Activated CD4-positive, alpha-beta T cell treated with anti-CD3 and anti-CD28 coated beads, Interleukin-2, amount 10 ng/mL, durations not matched to agents 24 days and 14 days (primary cell): ENCODE measurements at places on chromosomes 4 and X. TPM values are rescaled to one million over a fixed set of nuclear protein-coding genes. Genes with fewer than 3 reads are reported as not detected.
A peak's percentile ranks its signal among the peaks of the same experiment; 100 is the strongest.

Gene PARM1
- not detected in 2 replicates for total RNA-seq

Gene SEPTIN11
- total RNA-seq, result 15.4 and 17.0 TPM in 2 replicates

Gene PWWP3B
- total RNA-seq, result not detected in 2 replicates

Gene RHOXF2B
- total RNA-seq, result not detected in 2 replicates

Gene ZCCHC18
- total RNA-seq, result 0.35 and 0.69 TPM in 2 replicates

Gene PAGE5
- total RNA-seq, result not detected in 2 replicates

- H3K27me3 ChIP-seq, result no peaks in the 10 kb centered on the region
- no peak overlapping the region for H3K4me3 ChIP-seq
- H3K36me3 ChIP-seq, result no peaks in the 10 kb centered on the region
- no peak for DNase-seq
- no peak overlapping the region for H3K27ac ChIP-seq
These were observed 100.7 kb upstream of the STX18 start for GRCh38 chr4:4642496-4643000.

GRCh38 chr4:123546573-123547060 is 150.0 kb downstream of the SPRY1 start:
- H3K27ac ChIP-seq, result no peak overlapping the region
- DNase-seq, result no peak
- H3K27me3 ChIP-seq, result peaks cover 6% of the 10 kb centered on the region
- H3K4me1 ChIP-seq, result no peaks in the 10 kb centered on the region

DNA sequence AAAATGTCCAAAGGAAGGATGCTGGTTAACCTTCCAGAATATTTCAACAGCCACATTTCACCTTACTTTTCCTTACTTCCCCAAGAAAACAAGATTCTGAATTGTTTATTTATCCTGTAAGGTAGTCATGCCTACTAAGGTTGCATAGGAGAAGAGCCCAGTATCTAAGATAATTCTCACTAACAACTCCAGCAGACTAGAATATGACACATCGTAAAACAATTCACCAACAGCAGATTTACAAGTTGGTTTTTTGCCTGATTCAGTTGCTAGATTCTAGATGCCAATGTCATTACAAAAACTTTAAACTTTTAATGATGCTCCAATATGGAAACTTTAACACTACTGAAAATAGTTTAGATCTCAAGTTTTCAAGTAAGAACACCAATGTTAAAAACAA is 176.4 kb downstream of the IL13RA2 start:
- H3K4me1 ChIP-seq, result no peaks in the 10 kb centered on the region
- no peaks in the 10 kb centered on the region for H3K27me3 ChIP-seq
- no peak for DNase-seq
- H3K36me3 ChIP-seq, result no peaks in the 10 kb centered on the region

DNA sequence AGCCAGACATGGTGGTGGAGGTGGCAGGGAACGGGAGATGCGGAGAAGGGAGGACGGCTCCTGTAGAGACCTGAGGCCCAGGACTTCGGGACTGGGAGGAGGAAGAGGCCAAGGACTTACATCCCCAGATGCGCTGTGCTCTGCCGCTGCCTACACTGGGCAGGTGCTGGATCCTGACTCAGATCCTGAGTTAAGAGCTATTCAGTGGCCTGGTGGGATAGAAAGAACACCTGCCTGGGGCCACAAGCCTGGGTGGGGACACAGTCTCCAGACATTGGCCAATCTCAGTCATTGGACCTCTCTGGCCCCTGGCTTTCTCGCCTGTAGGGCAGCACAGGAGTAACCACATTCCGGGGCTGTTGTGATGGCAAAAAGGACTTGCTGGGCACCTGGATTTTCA is 10.9 kb upstream of the MSX1 start:
- peaks cover 8% of the 10 kb centered on the region for H3K4me1 ChIP-seq
- H3K36me3 ChIP-seq, result peaks cover 3% of the 10 kb centered on the region
- peaks cover 20% of the 10 kb centered on the region for H3K27me3 ChIP-seq
- H3K27ac ChIP-seq, result no peak overlapping the region

DNA sequence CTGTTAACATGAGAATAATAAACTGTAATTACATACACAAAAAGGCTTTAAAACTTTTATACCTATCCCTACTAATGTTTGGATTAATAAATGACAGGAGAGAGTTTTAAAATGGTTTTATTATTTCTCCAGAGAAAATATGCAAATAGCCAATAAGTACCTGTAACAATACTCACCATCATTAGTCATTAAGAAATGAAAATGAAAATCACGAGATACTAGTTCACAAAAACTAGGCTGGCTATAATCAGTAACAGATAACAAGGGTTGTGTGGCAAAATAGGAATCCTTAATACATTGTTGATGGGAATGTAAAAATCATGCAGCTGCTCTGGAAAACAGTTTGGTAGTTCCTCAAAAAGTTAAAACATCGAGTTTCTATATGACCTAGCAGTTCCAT is 25.2 kb upstream of the AP1AR start:
- H3K27ac ChIP-seq, result no peak overlapping the region
- no peaks in the 10 kb centered on the region for H3K36me3 ChIP-seq
- H3K4me3 ChIP-seq, result no peak overlapping the region
- H3K4me1 ChIP-seq, result no peaks in the 10 kb centered on the region

- peak overlapping the region; percentile 67 for H3K4me3 ChIP-seq
- peak overlapping the region; percentile 74 for H3K27ac ChIP-seq
- peak; percentile 68 for DNase-seq
- no peaks in the 10 kb centered on the region for H3K36me3 ChIP-seq
- no peaks in the 10 kb centered on the region for H3K27me3 ChIP-seq
- peaks cover 7% of the 10 kb centered on the region for H3K4me1 ChIP-seq
These were observed 19.8 kb upstream of the TMLHE start for GRCh38 chrX:155632431-155633100.

DNA sequence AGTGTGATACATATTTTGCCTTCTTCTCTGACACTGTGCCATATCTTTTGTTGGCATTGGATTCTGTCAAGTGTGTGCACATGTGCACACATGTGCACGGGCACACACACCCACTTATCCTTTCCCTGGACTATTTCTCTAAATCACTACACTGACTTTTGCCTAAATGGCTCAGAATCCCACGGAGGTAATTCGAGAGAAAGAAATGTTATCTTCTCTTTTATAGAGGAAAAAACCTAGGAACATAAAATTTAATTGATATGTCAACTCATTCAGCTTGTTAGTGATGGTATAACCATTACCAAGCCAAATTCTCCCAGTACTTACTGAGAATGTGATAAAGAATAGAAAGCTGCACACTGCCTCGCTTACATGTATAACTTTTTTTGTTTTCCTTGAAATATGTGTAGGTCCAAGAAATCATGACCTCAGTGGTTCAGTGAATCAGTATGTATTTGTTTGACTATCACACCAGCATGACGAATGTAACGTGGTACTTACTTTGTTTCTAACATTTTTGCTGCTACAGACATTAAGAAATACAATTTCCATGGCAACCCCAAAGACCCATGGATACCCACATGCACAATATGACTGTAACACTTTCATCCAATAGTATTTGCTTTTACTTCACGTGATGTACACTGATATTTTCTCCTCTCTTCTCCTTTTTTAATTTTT is 163.0 kb downstream of the PCDH7 start:
- no peak for DNase-seq
- no peaks in the 10 kb centered on the region for H3K36me3 ChIP-seq
- no peak overlapping the region for H3K4me3 ChIP-seq
- H3K4me1 ChIP-seq, result no peaks in the 10 kb centered on the region
- H3K27me3 ChIP-seq, result no peaks in the 10 kb centered on the region

DNA sequence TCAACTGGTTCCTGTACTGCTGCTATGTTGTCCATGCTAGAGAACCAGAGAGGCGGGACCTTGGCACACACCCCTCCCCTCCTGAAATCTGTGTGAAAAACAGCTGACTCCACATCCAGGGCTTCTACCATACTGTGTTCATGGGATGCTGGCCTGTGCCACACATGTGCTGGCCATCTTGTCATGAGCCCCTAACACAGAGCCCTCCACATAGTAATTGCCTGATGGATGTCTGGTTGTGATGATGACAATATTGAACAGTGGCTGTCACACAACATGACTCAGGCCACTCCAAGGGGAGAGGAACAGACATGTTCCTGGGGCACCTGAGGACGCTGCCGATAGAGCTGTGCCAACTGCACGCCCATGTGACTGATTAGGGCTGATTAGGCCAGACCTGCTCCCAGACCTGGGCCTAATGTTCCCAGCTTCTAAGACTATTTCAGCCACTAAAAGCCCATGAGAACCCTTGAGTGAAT is 13.1 kb downstream of the SLC25A5 start:
- H3K27ac ChIP-seq, result no peak overlapping the region
- peaks cover 6% of the 10 kb centered on the region for H3K4me1 ChIP-seq
- no peaks in the 10 kb centered on the region for H3K36me3 ChIP-seq
- no peak for DNase-seq

GRCh38 chr4:183035726-183036415 is 63.2 kb upstream of the WWC2 start:
- DNase-seq, result no peak
- no peaks in the 10 kb centered on the region for H3K4me1 ChIP-seq
- H3K36me3 ChIP-seq, result no peaks in the 10 kb centered on the region

DNA sequence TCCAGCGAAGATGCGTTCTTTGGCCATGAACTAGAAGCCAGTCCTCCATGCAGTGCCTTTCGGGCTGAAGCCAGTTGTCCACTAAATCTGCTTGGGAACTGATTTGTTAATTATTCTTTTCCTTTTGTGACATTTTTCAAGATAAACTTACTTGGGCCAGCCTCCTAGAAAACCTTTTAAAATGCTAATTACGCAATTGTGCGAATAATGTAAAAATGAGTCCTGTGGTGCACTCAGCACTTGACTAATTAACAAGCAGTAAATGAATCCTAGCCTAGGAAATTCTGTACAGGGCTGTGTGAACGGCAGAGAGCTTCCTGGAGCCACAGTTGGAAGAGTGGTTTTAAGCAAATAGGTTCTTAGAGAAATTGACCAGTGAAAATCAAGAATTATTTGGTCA is 149.9 kb upstream of the SCML1 start:
- H3K27ac ChIP-seq, result no peak overlapping the region
- no peak for DNase-seq
- H3K27me3 ChIP-seq, result peaks cover 2% of the 10 kb centered on the region
- no peaks in the 10 kb centered on the region for H3K36me3 ChIP-seq
- H3K4me1 ChIP-seq, result peaks cover 10% of the 10 kb centered on the region
- H3K4me3 ChIP-seq, result no peak overlapping the region

GRCh38 chrX:42491137-42491907 is 286.6 kb downstream of the PPP1R2C start:
- no peaks in the 10 kb centered on the region for H3K27me3 ChIP-seq
- no peak overlapping the region for H3K4me3 ChIP-seq
- no peak for DNase-seq
- no peaks in the 10 kb centered on the region for H3K4me1 ChIP-seq
- H3K27ac ChIP-seq, result no peak overlapping the region

- H3K27ac ChIP-seq, result no peak overlapping the region
- H3K36me3 ChIP-seq, result no peaks in the 10 kb centered on the region
- H3K27me3 ChIP-seq, result no peaks in the 10 kb centered on the region
- DNase-seq, result no peak
- H3K4me3 ChIP-seq, result no peak overlapping the region
- peaks cover 2% of the 10 kb centered on the region for H3K4me1 ChIP-seq
These were observed 85.1 kb downstream of the RLIM start for GRCh38 chrX:74529311-74529710.

- peak; percentile 83 for DNase-seq
- no peaks in the 10 kb centered on the region for H3K36me3 ChIP-seq
- H3K4me1 ChIP-seq, result peaks cover 9% of the 10 kb centered on the region
- peak within 1 kb of the TSS; percentile 86 for H3K4me3 ChIP-seq
- peak within 1 kb of the TSS; percentile 59 for H3K27ac ChIP-seq
These were observed at the start of gene EDA2R for GRCh38 chrX:66638591-66639500. Gene EDA2R (minus strand): TSS chrX:66639078. CDS start chrX:66616020, 23,058 bp downstream.

- no peaks in the 10 kb centered on the region for H3K36me3 ChIP-seq
- no peak overlapping the region for H3K4me3 ChIP-seq
- no peaks in the 10 kb centered on the region for H3K4me1 ChIP-seq
- no peak overlapping the region for H3K27ac ChIP-seq
- DNase-seq, result no peak
These were observed 20.2 kb downstream of the MTTP start for GRCh38 chr4:99594818-99595217.

- H3K27me3 ChIP-seq, result no peaks in the 10 kb centered on the region
- DNase-seq, result no peak
These were observed 83.3 kb upstream of the KIT start for GRCh38 chr4:54574500-54574899.

GRCh38 chrX:119735467-119735866 is 22.9 kb upstream of the SOWAHD start:
- H3K27me3 ChIP-seq, result peaks cover 2% of the 10 kb centered on the region
- no peak for DNase-seq
- no peaks in the 10 kb centered on the region for H3K36me3 ChIP-seq
- no peak overlapping the region for H3K4me3 ChIP-seq

- peak overlapping the region; percentile 66 for H3K4me3 ChIP-seq
- peaks cover 12% of the 10 kb centered on the region for H3K27me3 ChIP-seq
- H3K4me1 ChIP-seq, result peaks cover 15% of the 10 kb centered on the region
- H3K27ac ChIP-seq, result no peak overlapping the region
These were observed 97.4 kb downstream of the AASDH start for GRCh38 chr4:56289934-56290333.

- no peak overlapping the region for H3K27ac ChIP-seq
- H3K36me3 ChIP-seq, result no peaks in the 10 kb centered on the region
- H3K4me3 ChIP-seq, result no peak overlapping the region
These were observed 107.8 kb downstream of the ADRA2C start for GRCh38 chr4:3874028-3874415.

- H3K4me1 ChIP-seq, result peaks cover 3% of the 10 kb centered on the region
- peaks cover 4% of the 10 kb centered on the region for H3K27me3 ChIP-seq
- DNase-seq, result no peak
These were observed 26.7 kb upstream of the TEC start for GRCh38 chr4:48296365-48296764.

GRCh38 chrX:2220296-2220695 is 280.5 kb downstream of the DHRSX start:
- H3K27ac ChIP-seq, result no peak overlapping the region
- H3K4me3 ChIP-seq, result no peak overlapping the region
- DNase-seq, result no peak

GRCh38 chr4:24056289-24056688 is 166.4 kb upstream of the PPARGC1A start:
- H3K27me3 ChIP-seq, result no peaks in the 10 kb centered on the region
- DNase-seq, result no peak
- no peak overlapping the region for H3K4me3 ChIP-seq

DNA sequence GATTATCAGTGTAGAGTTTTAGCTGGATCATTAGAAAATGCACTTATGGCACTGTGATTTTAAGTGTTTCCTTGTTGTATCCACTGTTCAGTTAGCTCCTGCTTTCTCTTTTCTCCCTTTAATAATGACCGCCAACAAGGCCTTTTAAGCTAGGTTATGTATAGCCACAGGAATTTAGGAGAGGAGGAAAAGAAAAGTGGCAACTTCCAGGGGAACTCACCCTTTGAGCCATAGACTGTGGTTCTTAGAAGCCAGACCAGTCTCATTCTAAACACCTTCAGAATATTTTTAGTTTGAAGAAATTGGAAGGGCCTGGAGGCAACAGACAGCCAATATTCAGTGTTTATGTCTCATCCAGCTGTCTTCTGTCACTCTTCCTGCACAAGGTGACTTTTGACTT is 6.1 kb downstream of the FGF2 start:
- H3K4me3 ChIP-seq, result no peak overlapping the region
- peaks cover 44% of the 10 kb centered on the region for H3K27me3 ChIP-seq
- peaks cover 6% of the 10 kb centered on the region for H3K36me3 ChIP-seq
- no peak overlapping the region for H3K27ac ChIP-seq
- DNase-seq, result no peak
- peaks cover 11% of the 10 kb centered on the region for H3K4me1 ChIP-seq
